ENCODE measurements at places on chromosomes 13 and 19.
A peak's percentile ranks its signal among the peaks of the same experiment; 100 is the strongest.

DNA sequence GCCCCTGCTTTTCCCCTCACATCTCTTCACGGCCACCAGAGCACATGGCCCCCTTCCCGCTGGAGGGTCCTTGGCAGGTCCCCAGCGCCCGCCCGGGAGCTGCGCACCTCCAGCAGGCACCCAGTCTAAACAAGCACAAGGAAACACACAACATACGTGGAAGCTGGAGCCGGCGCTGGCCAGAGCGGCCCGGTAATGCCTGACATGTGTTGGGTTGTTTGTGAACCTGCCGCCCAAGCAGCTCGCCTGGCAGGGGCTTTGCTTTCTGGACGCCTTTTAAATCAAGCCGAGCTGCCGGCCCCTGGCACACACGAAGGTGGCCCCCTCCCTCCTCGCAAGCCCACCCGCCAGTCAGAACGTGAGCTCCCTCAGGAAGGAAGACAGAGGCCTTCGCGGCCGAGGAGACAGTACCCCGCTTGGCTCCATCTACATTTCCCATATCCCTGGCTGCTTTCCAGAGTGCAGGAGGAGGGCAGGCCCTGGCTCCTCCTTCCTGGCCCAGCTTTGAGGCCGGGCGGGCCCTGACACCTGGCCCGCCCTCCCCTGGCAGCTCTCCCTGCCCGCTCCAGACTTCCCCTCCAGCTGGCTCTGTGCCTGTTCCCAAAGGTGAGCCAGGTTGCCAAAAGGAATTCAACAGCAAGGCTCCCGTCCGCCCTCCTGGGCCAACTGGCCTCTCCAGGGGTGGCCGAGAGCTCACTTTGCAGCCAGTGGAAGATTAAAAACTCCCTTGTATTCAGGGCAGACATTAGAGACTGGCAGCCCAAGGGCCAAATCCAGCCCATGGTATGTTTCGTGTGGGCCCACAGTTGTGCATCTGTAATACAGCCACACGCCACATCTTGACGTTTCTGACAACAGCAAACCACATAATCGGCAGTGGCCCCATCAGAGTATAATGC, 28.7 kb downstream of the COMP start:
- DNase-seq = peak; percentile 96

- no peak for DNase-seq
Observed at GRCh38 chr19:51027873-51028272, 1.5 kb upstream of the KLK11 start.

DNA sequence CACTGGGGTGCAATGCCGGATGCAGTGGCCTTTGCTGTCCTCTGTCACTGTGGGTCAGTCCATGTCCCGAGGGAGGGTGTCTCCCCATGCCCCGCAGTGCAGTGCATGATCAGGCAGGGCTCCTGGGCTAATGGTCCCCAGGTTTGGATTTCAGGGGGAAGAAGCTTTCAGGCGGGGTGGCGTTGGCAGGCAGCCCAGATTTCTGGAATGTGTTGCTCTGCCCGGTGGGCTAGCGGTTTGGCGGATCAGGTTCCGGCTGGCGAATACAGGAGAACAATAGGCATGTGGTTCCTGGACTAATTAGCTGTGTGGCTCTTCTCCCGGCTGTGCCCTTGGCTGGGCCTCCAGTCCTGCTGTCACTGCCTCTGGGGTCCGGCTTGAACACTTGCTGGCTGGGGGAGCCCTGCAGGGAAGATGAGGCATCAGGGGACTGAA, 141.3 kb downstream of the FGF9 start:
- DNase-seq = no peak

DNA sequence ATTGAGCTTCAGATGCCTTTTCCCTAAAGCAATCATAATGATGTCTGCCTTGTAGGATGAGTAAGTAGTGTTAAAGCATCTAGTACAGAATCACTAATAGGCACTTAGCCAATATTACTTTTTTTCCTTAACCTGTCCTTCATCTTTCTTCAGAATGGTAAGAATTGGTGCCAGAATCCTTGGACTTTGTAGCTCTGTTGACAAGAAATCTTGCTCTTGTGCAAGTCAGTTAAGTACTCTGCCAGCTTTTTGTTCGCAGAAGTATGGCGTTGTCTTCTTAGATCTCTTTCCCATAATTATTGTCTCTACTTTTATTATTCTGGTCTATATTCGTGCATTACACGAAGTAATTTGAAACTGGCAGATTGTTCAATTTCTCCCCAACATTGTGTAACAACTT, 554.5 kb downstream of the PCDH9 start:
- DNase-seq = no peak

DNA sequence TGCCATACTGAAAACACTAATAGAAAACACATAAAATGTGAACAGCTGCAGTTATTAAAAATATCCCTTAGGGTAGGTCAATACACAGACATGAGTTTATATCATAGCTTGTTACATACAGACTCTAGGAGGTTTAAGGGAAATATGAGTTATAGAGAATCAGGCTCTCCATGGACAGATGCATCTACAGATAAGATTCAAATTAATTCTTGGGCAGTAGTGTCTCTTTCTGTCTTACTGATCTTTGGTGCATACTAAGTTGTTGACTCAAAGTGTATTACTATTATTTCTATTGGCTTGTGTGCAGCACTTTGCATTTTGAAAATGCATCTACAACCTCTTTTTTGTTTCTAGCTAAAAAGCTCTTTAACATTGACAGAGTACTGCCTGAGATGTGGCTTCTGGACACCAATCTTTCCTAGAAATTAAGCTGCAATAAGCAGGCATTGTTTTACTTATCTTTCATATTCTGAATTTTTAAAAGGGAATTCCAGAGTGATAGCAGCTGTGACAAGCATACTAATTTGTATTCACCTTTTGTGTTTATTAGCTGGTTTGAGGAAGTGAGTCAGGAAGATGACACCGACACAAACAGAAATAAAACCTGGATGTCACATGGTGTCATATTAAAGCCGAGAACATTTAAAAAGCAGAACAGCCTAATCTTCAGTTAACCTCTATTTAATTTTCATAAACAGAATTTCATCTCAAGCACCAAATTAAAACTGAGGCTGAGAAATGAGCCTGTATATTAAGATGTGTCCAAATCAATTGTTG, 399.0 kb downstream of the PCDH9 start:
- DNase-seq = no peak

DNA sequence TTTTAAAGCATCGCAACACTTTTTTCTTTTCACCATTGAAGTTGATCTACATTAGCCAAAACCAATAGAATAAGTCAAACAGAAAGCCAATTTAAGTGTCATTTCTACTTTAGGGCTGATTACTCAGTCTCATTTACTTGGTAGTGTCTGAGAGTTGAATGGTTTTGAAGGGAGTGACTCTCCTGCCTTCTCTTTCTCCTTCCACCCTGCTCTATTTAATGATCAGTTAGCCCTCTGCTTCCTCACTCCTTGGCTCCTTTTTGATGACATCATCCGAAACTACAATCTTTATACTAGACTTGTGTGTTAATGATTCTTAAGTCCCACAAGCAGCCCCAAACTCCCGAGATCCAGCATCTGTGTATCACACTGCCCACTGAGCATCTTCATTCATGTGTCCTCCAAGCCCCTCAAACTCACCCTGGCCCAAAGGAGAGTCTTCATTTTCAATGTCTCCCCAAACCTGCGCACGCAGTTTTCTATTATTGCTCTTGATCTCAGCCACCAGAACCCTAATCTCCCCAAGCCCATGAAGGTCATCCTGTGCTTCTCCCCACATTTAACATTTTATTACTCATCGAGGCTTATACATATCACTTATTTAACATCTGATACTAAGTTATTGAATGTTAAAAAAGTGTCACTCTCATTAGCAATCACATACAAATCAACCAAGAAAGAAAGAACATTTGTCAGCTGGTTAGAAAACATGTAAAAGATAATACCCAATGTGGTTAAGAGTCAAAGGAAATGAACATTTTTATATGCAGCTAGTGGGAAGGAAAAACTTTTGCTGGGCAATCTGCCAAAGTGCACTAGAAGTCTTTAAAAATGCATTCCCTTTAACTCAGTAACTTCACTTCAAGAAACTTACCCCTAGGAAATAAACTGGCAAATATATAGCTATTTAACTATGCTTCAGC, 32.2 kb upstream of the ARGLU1 start:
- no peak for DNase-seq

GRCh38 chr13:82330499-82330898, 1551.8 kb downstream of the SLITRK1 start:
- no peak for DNase-seq

All from RWPE2 (cell line).